Naive thymus-derived CD8-positive, alpha-beta T cell (primary cell): ENCODE measurements at places on chromosomes 2 and 18. TPM values are rescaled to one million over a fixed set of nuclear protein-coding genes. Genes with fewer than 3 reads are reported as not detected.

DNA sequence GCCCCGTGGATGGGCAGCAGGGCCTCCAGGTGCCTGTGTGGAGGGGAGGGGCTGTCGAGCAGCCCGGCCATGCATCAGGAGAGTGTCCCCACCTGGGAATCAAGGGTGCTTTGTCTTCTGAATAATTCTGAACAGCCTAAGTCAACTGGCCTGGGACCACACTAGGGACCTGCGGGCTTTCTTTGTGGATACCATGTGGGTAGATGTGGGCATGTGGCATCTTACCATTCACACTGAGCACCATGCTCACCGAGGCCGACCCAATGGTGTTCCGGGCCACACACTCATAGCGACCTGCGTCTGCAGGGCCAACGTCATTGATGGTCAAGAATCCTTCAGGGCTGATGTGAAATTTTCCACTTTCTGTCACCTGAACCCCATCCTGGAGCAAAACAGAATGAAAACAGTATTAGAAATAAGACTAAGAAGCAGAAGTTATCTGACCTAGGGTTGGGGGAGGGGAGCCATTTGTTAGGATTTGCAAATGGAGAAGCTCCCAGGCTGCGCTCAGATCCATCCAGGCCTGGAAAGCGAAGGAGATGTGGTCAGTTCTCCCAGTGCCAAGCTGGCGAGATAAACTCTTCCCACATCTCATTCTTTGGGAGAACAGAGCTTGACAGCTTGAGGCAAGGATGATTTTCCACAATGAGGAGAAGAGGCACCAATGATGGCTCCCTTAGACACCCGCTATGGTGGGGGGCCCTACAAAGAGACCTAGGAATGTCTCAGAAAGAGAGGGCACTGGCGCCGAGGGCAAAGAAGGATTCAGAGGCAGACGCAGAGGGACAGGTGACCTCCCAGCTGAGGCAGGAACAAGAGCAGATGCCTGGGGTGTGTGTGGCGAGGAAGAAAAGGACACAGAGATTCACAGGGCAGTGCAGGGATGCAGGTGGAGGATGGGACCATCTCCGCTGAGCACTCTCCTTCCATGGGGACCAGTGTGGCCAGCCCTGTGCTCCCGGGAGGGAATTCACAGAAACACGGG, 83.4 kb downstream of the PXDN start:
- DNase-seq: no peak
- peaks cover 36% of the 10 kb centered on the region for H3K27me3 ChIP-seq
- H3K27ac ChIP-seq: no peak overlapping the region
- peaks cover 3% of the 10 kb centered on the region for H3K4me1 ChIP-seq
- no peaks in the 10 kb centered on the region for H3K36me3 ChIP-seq

DNA sequence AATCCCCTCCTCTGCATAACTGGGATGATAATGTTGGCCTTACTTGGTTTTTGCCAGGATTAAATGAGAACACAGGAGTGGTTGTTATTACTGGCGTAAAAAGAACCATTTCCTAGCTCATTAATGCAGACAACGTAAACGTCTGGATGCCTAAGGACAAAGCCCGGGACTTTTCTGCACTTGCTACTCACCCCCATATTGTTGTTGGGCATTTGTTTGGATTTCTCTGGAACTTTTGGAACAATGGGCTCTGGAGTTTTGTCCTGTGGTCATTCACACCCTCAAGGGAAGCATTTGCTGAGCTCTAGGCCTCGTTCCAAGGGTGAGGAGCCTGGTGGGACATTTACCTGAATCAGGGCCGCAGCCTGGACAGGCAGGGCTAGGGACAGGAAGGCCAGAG, 76.0 kb downstream of the HS1BP3 start:
- H3K27me3 ChIP-seq: no peaks in the 10 kb centered on the region
- H3K36me3 ChIP-seq: no peaks in the 10 kb centered on the region
- H3K4me3 ChIP-seq: no peak overlapping the region
- H3K4me1 ChIP-seq: peaks cover 16% of the 10 kb centered on the region
- no peak overlapping the region for H3K27ac ChIP-seq
- DNase-seq: no peak

DNA sequence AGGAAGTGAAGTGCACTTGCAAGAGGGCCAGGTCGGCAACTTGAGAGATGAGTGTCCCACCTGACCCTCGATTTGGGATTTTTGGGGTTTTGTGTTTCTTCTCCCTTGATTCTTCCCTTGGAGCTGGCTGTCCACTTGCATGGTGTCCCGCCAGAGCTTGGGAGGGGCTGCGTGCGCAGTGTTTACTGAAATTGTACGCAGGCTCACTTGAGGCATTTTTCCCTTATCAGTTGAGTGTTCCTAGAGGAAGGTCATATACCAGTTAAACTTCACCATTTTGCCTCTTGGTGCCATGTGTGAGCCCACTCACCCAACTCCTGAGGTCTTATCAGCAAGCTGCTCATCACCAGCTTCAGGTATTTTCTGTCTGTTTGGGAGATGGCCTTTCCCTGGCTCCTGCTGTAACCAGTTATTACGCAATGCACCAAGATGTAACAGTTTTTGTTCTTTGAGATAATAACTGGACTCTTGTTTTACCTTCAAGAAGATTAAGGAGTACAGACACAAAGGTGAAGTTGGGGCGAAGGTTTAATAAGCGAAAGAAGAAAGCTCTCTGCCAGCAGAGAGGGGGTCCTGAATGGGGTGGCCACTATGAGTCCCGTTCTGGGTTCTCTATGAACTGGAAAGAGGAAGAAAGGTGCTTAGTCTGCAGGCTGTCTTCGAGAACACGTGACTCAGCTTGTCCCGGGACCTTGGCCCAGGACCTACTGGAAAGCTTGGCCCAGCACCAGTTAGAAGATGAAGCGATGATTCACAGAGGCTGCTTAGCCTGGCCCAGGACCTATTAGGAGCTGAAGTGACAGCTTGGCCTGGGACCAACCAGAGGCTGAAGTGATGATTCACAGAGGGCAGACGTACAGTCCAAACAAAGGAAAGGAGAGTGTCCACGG, 21.5 kb upstream of the TXNL4A start:
- no peaks in the 10 kb centered on the region for H3K4me1 ChIP-seq
- DNase-seq: no peak
- H3K27me3 ChIP-seq: no peaks in the 10 kb centered on the region
- peaks cover 41% of the 10 kb centered on the region for H3K36me3 ChIP-seq
- no peak overlapping the region for H3K27ac ChIP-seq
- no peak overlapping the region for H3K4me3 ChIP-seq

GTF2A1L gene
- not detected for total RNA-seq

GNLY gene
- total RNA-seq: 7.3 TPM

GRCh38 chr18:10322004-10322403, 132.4 kb upstream of the APCDD1 start:
- peaks cover 1% of the 10 kb centered on the region for H3K4me1 ChIP-seq
- H3K27ac ChIP-seq: no peak overlapping the region
- H3K4me3 ChIP-seq: no peak overlapping the region
- DNase-seq: no peak
- peaks cover 1% of the 10 kb centered on the region for H3K27me3 ChIP-seq

- H3K4me1 ChIP-seq: no peaks in the 10 kb centered on the region
- peaks cover 11% of the 10 kb centered on the region for H3K27me3 ChIP-seq
- H3K36me3 ChIP-seq: no peaks in the 10 kb centered on the region
- DNase-seq: no peak
- no peak overlapping the region for H3K27ac ChIP-seq
Observed at GRCh38 chr2:30776831-30777635, 30.2 kb downstream of the CAPN13 start.

DNA sequence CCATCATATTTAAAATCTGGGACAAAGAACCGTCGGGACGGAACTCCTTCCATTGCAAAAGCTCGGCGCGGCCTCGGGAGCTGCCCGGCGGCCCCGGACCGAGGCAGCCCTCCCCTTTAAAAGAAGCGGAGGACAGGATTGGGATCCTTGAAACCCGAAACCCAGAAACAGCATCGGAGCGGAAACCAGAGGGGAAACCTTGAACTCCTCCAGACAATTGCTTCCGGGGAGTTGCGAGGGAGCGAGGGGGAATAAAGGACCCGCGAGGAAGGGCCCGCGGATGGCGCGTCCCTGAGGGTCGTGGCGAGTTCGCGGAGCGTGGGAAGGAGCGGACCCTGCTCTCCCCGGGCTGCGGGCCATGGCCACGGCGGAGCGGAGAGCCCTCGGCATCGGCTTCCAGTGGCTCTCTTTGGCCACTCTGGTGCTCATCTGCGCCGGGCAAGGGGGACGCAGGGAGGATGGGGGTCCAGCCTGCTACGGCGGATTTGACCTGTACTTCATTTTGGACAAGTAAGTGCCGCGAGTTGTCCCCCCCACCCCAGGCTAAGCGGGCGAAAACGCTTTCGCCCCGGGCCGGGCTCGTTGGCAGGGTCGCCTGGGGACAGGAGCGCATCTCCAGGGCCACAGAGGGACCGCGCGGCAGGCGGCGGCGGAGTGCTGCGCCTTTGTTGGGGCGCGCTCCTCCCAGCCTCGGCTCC, at the start of gene ANTXR1:
Gene ANTXR1 (plus strand): TSS at position 38 of the 698 bp plus-strand sequence. CDS start 321 bp downstream, at position 359.
- H3K27me3 ChIP-seq: peaks cover 47% of the 10 kb centered on the region
- peak within 1 kb of the TSS; percentile 83 for H3K4me3 ChIP-seq
- DNase-seq: no peak
- H3K27ac ChIP-seq: no peak within 1 kb of the TSS
- H3K4me1 ChIP-seq: peaks cover 15% of the 10 kb centered on the region
